Eye (tissue), 1 donor: ENCODE measurements at places on chromosomes 4 and X.

DNA sequence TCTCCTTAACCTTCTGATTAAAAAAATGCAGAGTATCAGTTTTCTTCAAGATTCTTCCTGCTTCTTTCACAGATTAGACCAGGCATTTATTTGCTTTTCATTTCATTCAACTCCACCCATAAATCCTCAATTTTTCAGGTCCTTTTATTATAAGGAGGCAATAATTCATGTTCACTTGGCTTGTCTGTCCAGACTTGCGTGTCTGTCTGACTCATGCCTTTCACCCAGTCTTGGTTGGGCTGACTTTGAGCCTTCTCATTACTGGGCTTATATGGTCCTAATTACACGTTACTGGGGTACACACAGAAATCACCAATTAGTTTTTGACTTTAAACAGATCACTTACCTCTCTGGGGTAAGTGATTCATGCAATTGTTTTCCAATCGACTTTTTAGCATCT, 48.8 kb upstream of the GALNT7 start:
- no peak for DNase-seq

- DNase-seq: no peak
These were observed 40.6 kb upstream of the CYP2U1 start for GRCh38 chr4:107890779-107891178.

DNA sequence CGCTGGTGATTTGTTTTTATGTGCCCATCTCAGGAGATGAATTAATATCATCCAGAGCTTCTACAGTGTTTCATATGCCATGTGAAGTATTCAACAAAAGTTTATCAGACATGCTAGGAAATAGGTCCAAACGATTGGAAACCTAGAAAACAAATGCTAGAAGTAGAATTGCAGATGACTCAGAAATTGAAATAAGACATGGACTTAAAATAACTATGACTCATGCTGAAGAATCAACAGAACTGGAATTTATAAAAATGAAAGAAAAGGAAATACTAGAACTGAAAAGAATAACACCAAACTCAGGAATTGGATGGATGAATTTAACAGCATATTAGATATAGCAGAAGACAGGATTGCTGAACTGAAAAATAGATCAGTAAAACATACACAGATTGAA, 172.7 kb upstream of the GIMD1 start:
- DNase-seq: no peak

- DNase-seq: no peak
These were observed 122.7 kb upstream of the JADE1 start for GRCh38 chr4:128686810-128687209.

- no peak for DNase-seq
These were observed 100.5 kb downstream of the PRDM5 start for GRCh38 chr4:120821977-120822376.

- no peak for DNase-seq
These were observed 4.4 kb downstream of the ZFYVE28 start for GRCh38 chr4:2413821-2414610.

DNA sequence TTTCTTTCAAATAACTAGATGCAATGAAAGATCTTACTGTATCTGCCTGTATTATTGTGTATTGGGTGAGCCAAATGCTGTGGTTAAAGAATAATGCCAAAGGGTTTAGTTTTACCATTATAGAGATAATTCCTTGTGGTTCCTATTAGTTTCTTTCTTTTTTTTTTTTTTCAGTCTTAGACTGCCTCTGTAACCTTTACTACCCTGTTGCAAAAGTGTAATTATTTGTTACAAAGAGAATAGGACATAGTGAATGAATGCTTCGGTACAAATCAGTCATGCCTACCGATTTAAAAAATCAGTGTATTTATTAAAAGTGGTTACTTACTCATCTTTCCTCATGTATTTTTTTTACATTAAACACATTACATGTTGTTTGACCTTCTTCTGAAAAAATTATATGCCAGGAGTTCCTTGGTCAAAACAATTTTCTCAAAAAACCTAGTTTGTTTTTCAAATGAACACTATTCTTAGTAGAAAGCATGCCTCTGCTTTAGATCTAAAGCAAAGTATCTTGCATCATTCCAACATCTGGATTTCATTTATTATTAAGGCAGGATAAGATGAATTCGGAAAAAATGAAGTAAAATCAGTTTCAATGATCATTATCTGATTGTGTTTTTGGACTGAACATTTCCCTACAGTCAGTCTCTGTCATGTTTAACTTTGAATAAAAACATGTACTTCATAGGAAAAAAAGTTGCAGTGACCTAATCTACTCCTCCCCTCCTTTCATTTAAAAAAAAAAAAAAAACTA, 21.2 kb upstream of the SYNPO2 start:
- peak; percentile 44 for DNase-seq

GRCh38 chr4:16641971-16642370, 256.5 kb downstream of the LDB2 start:
- no peak for DNase-seq

DNA sequence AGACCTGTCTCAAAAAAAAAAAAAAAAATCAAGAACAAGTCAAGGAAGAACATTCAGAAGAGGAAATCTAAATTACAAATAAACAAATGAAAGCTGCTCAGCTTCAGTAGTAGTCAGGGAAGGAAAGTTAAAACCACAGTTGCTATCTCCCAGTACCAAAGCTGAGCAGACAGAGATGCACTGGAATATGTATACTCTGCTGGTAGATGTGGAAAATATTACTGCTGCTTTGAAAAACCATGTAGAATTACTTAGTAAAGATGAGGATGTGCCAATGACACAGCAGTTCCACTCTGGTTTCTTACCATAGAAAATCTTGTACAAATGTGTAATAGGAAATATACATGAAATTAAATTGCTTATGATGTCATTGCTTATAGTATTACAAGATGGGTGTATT, 25.1 kb upstream of the PRKX start:
- DNase-seq: no peak

- no peak for DNase-seq
These were observed 9.4 kb downstream of the MGST2 start for GRCh38 chr4:139674875-139675550.

GRCh38 chrX:2933125-2933900, 4.2 kb upstream of the ARSD start:
- no peak for DNase-seq

- no peak for DNase-seq
These were observed 3.5 kb downstream of the STBD1 start for GRCh38 chr4:76309939-76310550.

- no peak for DNase-seq
These were observed 139.8 kb downstream of the BCOR start for GRCh38 chrX:39957816-39958566.

DNA sequence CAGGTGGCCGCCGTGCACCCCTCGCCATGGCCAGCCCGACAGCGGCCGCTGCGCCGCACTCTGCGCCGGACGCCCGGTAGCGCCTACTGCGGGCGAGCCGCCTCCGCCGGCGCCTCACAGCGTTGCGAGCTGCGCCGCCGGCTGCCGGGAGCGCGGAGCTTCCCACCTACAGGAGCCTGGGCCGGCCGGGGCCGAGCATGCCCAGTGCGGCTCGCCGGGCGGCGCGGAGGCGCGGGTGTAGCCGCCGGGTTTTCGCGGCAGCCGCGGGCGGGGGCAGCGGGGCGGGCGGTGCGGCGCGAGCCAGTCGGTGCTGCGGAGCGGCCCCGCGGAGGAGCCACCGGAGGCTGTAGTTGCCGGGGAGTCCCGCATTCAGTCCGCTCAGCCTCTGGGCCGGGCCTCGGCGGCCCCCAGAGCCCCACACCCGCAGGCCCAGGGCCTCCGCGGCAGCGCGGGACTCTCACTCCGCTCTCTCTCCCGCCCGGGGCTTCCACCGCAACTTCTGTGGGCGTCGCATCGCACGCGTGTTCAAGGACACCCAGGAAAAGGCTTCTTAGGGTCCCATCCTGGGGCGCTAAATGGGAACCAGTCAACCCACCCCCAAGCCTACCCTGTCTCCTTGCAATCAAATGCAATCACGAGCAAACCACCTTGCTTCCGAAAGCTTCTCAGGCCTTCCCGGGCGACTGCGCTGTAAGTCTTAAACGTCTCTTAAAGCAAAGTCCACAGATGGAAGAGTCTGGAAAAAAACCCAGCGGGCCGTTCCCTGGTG, at the start of gene MFAP3L:
MFAP3L (minus strand) TSS at position 143 of the 769 bp plus-strand sequence. CDS start 20,518 bp downstream, outside the sequence.
- peak; percentile 95 for DNase-seq

GRCh38 chrX:13126775-13127174, 82.4 kb upstream of the FAM9C start:
- no peak for DNase-seq

DNA sequence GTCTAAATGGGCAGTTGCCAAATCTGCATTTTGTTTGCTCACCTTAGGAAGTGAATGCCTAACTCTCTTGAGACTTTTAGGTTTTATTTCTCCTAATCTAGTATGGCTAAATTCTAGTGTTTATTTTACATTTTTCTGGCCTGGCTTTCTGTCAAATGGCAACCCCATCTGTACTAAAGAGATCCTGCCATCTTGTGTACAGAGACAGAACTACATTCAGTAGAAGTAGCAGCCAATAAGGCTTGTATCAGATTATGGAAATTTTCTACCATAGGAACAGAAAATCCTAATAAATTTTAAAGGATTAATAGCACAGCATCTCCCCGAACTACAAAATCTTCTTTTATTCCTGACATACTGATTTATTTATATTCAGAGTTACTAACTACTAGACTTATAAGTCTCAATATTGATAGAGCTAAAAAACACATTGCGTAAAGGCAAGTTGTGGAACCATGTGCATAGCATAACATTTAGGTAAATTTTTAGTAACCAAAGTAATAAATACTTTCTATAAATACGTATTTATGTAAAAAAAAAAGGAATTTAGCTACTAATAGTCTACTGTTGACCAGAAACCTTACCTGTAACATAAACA, 45.5 kb downstream of the TMEM144 start:
- peak; percentile 74 for DNase-seq

DNA sequence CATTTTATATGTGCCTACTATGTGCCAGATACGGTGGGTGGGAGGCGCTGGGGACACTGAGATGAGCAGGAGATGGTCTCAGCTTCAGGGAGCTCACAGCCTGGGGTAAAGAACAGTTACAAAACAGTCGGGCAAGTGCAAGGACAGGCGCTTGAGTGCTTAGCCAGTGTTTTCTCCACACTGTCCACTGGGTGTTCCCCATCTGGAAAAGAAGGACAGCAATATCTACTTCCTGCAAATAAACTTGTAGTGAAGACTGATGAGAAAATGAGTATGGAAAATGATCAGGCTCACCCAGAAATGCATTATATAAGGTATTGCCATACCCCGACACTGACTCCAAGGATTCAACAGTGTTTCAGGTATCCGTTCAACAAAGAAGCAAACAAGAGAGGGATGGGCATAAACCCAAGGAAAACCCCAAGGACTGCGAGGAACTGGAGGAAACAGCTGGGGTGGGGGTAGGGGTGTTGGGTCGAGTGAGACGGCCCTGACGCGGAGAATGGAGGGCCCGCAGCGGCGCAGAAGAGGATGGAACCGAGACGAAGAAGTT, 835 bp downstream of the TMEM185A start:
- peak; percentile 42 for DNase-seq

GRCh38 chr4:86218746-86219473, 140.9 kb downstream of the MAPK10 start:
- no peak for DNase-seq

GRCh38 chrX:6041630-6042029, 187.0 kb downstream of the NLGN4X start:
- no peak for DNase-seq

- DNase-seq: no peak
These were observed 14.6 kb downstream of the ZNF718 start for GRCh38 chr4:138935-139334.

GRCh38 chr4:25884031-25884782, 21.4 kb upstream of the SEL1L3 start:
- peak; percentile 13 for DNase-seq

GRCh38 chr4:75698162-75698962, 25.2 kb upstream of the G3BP2 start:
- no peak for DNase-seq

- peak; percentile 61 for DNase-seq
These were observed 4.2 kb downstream of the CENPVL3 start for GRCh38 chrX:51614353-51615012.

DNA sequence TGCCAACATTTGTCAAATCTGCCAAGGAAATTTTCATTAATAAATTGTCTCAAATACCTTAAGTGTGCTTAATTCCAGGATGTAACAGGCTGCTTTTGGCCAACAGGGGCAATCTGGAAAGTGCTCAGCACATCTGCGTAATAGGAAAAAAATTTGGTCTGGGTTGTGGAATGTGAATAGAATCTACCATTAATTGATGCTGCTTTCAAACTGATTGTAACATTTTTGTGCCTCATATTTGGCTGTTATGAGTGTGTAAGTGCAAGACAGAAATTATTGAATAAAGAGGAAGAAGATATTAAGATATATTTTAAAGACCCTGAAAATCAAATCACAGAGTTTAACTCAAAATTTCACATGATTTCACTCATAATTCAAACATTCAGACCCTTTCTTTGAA, 41.1 kb downstream of the REELD1 start:
- no peak for DNase-seq

- no peak for DNase-seq
These were observed 348.2 kb downstream of the FBXW7 start for GRCh38 chr4:152187693-152188092.

- no peak for DNase-seq
These were observed 21.8 kb downstream of the NR3C2 start for GRCh38 chr4:148420397-148420796.

GRCh38 chr4:142776026-142776425, 70.1 kb downstream of the INPP4B start:
- no peak for DNase-seq

DNA sequence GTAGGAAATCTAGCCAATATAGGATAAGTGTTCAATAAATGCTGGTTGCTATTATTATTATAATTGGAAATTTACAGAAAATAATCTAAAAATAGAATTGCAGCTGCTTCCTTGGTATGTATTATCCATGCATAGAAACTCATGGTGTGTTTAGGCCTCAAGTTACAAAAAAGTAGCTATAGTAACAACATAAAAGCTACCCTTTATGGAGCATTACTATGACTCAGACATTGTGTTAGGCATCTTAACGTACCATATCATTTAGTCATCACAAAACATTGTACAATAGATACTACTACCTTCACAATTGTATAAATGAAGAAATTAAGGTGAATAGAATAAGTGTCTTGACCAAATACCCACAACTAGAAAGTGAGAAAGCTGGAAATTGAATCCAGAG, 126.9 kb upstream of the NRK start:
- DNase-seq: no peak

DNA sequence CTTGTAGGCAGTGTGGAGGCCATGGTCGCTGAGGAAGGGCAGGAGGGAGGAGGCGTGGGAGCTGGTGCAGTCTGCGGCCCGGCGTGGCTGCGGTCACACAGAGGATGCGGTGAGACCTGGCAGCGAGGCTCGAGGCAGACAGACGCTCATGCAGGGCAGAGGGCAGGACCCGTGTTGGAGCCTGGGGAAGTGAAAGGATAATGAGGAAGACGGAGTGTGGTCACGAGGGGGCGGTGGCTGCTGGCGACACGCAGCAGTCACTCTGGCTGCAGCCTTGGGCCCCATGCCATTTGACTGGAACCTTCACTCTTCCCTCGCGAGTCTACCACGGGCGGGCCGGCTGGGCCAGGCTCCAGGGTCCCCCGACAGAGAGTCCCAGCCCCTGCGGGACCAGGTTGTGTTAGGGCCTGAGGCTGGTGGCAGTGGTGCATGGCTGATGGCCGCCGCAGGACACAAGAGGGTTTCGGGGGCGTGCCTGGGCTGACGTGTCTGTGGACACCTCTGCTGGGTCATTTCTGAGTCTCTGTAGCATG, 68.8 kb upstream of the HGFAC start:
- no peak for DNase-seq
